NCI-H526 treated with DMSO at 0.1 percent for 48 hours (cell line): ENCODE measurements at places on chromosomes 6 and 20.

- DNase-seq = no peak
Observed at GRCh38 chr20:14712302-14712739, 374.9 kb upstream of the FLRT3 start.

GRCh38 chr6:139776041-139776440 is 401.6 kb upstream of the CITED2 start:
- peak; percentile 19 for DNase-seq

DNA sequence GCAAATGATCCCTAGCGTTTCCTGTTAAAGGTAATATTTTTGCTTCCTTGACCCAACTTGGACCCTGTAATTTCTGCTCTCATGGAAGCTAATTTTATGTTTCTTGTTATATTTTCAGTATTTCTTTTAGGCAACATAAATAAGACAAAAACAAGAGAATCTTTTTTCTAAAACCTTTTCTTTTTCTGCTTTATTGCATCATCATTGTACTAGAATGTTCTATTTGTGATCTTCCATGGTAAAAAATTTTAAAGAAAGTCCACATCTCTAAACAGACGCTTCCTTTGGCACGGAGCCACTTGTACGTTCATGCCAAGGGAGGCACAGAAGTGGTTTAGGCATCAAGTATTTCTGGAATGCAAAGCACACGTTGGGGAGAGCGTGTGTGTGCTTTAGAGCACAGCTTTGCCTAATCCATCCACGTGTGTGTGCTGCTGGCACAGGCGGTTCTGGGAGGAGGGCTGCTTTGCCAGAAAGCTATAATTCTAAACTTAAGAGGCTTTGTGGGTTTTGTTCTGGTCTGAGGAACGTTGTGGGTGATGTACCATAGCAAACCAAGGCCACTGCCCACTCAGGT is 98.3 kb downstream of the SASH1 start:
- no peak for DNase-seq

DNA sequence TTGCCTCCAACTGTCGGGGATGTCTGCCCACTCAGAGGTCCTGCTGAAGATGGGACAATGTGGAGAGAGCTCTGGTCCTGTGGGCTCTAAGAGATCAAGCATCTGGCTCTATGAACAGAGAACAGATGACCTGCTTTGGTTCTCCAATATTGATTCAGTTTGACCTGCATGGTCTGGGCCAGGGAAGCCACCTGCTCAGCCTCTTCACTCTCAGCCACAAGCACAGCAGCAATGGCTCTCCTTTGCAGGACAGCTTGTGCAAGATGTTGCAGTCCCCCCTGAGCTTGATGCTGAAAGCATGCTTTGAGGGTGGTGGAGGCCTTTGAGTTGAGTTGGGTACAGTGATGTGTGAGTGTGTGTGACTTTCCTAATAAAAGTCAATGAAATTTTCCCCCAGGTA is 18.6 kb upstream of the MCM3 start:
- no peak for DNase-seq

DNA sequence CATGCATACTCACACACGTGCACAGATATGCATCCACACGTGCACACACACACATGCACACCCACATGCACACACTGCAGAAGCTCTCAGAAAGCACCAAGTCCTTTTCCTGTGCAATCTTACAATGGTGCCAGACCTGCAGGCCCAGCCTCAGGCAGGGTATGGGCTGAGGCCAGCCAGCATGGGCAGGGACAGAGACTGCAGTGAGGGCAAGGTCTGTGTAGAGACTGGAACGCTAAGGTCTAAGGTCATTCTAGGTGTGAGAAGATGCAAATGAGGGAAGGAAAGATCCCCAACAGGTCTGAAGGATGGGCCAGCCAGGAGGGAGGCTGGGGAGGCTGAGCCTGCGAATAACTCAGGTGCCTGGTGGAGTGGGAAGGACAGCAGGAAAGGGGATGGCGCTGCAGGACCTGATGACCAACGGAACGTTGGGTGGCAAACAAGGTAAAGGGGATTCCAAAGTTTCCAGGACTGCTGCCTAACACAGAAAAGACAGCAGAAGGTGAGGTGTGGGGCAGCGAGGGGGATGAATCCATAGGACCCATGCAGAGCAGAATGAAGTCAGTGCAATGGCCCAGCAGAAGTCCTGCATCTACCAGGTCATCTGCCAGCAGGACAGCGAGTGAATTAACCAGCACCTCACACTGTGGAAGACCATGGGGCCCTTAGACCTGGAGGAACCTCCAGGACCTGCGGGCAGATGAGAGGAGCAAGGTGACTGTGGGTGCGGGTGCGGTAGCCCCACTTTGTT is 67.0 kb downstream of the ABHD12 start:
- no peak for DNase-seq

DNA sequence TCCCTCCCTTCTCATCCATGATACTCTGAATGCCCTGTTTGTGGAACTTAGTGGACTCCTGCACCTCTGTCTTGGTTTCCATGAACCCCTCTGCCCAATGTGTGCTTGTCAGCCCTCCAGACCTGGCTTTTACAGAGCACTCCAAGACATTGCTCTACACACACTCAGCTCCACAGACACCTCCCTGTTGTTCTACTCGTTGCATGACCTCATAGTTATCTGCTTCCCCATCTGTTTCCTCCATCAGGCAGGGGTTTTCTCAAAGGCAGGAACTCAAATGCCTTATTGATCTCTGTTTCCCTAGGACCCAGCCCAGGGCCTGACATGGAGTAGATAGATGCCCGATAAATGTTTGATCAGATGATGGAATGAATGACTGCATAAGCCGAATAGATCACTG is 13.3 kb downstream of the PLCG1 start:
- DNase-seq = no peak

DNA sequence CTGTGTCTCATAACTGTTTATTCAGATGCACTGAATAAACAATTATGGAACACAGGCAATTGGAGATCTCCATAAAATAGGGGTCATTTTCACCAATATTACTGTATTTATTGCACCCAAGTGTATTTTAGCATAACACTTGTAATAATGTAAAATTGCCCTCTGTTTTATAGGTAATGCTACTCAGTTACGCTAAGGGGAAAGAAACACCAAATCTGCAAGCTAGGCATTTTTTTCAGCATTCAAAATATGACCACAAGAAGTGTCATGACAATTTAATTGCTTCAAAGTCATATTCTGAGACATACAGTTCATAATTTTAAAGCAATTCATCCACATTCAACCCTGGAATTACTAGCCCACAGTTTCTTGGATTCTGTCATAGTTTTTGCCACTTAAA is 643.2 kb upstream of the NOX3 start:
- no peak for DNase-seq

DNA sequence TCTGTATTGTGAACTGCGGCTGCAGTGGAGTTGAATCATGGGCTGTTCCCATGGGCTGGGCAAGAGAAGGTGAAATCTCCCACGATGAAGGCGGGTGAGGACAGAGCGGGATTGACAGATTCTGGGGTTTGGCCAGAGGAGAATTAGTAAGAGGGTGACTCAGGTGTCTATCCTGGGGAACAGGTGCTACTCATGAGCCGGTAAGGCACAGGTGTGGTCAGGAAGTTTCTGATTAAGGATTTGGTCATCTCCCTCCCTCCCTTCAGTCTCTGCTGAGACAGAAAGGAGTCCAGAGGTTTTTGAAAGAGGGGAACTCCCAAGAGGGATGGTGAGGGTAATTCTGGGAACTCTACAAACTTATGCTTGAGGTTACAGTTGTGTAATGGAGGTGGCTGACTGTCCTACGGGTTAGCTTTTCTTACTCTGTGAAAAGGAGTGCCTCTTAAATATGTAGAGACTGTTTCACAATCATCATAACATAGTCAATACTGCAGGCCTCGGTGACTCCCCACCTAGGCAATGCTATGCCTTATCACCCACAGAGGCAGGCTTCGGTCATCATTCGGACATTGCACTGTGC is 31.5 kb downstream of the SERPINB1 start:
- no peak for DNase-seq

- DNase-seq = no peak
Observed at GRCh38 chr6:139423037-139423703, 48.7 kb upstream of the CITED2 start.

GRCh38 chr6:42322676-42323075 is 105.0 kb upstream of the MRPS10 start:
- DNase-seq = no peak

DNA sequence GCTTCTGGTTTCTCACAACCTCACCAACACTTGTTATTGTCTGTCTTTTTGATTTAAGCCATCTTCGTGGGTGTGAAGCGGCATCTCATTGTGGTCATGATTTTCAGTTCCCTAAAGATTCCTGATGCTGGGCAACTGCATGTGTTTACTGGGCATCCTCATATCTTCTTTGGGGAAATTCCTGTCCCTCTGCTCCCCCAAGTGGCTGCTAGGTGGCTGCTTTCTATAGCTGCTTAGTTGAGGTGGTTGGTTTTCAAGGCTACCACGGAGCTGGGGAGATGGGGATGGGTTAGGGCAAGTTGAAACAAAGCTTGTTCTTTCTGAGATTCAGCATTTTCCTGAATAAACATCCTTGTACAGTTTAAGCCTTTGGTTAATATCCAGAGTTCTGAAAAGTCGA is 403.9 kb upstream of the SULF2 start:
- no peak for DNase-seq

GRCh38 chr6:160930547-160931377 is 60.8 kb upstream of the MAP3K4 start:
- DNase-seq = no peak

GRCh38 chr6:40819182-40819834 is 219.7 kb downstream of the UNC5CL start:
- DNase-seq = no peak

- DNase-seq = no peak
Observed at GRCh38 chr6:26576407-26576843, 20.3 kb upstream of the ABT1 start.

DNA sequence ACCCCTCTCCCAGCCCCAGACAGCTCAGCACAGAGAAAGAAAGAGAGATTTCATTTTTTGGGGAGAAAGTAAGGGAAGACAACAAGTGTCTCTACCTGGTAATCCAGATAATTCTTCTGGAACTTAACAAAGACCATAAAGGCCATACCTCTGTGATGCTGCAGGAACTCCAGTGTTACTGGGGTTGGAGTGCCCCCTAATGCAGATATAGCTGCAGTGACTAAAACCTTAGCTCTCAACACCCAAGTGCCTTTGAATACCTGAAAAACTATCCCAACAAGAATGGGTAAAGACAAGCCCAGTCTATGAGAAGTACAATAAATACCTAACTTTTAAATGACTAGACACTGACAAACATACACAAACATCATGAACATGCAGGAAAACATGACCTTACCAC is 365.3 kb upstream of the PTCHD4 start:
- no peak for DNase-seq

- DNase-seq = no peak
Observed at GRCh38 chr6:158640519-158640918, 4.0 kb downstream of the DYNLT1 start.

- no peak for DNase-seq
Observed at GRCh38 chr6:2264932-2265331, 19.5 kb upstream of the GMDS start.

DNA sequence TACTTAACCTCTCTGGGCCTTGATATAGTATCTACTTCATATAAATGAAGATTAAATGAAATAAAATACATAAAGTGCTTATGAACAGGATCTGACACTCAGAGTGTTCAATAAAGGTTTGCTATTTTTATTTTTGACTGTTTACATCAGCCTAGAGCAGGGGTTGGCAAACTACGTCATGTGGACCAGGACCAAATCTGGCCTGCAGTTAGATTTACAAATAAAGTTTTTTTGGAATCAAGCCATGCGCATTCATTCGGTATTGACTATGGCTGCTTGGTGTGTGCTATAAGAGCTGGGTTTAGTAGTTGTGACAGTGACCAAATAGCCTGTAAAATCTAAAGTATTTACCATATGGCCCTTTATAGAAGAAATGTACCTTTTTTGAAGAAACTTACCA is 20.8 kb downstream of the PEX7 start:
- no peak for DNase-seq

GRCh38 chr6:113824411-113824810 is 32.7 kb upstream of the MARCKS start:
- no peak for DNase-seq

GRCh38 chr6:32439139-32439538 is 548 bp upstream of the HLA-DRA start:
- DNase-seq = no peak

DNA sequence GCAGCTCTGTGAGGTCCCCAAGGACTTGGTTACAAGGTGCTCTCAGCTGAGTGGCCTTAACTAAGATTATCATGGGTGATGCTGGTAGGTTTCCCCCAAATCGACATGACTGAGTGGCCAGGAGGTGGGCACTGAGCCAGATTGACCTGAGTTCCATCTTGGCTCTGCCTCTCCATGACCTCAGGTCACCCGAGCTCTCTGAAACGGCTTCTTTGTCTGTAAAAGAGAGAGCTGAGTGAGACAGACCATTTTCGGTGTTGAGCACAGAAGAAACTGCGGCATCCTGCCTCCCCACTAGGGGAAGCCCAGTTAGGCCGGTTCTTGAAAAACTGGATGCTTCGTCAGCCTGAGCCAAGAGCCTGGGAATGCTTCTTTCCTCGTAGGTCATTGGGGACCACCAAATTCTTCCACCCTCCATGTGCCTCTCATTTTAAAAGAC is 14.1 kb upstream of the STX16 start:
- no peak for DNase-seq

DNA sequence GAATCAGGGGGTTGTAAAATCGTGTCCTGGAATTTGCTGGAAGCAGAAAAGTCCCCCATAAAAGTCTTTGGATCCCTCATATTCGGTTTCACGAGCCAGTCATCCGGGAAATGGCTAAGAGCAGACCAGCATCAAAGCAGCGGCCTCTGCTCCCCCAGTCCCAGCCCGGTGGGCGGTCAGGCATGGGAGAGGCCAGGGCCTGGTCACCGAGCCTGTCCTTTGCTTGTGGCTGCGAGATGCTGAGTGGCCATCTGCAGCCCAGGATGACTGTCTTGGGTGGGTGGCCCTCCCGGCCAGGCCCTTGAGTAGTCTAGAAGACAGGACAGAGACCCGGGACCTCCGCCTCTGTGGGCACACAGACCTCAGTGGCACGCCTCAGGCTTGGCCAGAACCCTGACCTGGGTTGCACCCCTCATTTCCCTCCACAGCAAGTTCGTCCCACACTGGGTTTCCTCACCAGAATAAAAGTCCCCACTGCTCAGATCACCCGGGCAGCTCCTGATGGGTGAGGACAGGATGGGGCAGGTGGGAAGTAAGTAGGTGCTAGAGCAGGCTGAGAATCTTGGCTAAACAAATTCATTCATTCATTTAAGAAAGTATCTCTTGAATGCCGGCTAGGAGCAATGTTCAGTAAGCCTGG is 172.1 kb downstream of the BMP7 start:
- DNase-seq = no peak

- DNase-seq = no peak
Observed at GRCh38 chr20:15064741-15065140, 727.3 kb upstream of the FLRT3 start.

DNA sequence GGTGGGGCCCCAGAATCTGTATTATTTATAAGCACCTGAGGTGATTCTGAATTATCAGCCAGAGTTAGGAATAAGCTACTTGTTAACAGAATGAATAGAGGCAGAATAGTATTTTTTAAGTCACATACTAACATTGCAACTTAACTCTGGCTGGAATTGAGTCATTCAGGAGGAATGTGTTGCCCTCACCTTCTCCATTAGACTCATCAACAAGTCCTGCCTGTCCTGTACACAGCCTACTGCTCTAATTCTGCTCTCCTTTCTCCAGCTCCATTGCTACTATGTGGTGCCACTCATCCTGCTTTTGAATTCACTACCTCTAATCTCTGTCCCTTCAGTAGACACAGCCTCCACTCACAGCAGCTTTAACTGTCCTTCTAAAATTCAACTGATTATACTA is 669.4 kb downstream of the DHX35 start:
- DNase-seq = no peak
